ENCODE measurements at places on chromosomes 4 and X. TPM values are rescaled to one million over a fixed set of nuclear protein-coding genes. Genes with fewer than 3 reads are reported as not detected.

DNA sequence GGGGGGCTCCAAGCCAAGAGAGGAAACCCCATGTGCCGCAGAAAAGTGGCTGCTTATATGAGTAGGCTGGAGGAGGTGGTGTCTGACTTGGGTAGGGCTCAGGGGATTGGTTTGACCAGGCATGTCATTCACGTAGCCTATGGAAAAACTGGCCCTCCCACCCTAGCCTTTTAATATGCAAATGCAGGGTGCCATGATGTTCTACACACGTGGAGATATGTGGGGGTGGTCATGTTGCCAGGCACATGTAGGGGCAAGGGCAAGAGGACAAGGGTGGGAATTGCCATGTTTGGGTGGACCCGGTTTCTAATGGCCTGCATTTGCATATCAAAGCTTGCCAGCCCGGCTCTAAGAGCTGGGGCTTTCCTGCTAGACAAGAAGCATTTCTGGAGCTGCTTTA, 86.9 kb upstream of the SHISA3 start:
- DNase-seq: no peak

- no peak for DNase-seq
Observed at GRCh38 chr4:8282134-8282641, 12.6 kb downstream of the HTRA3 start.

DNA sequence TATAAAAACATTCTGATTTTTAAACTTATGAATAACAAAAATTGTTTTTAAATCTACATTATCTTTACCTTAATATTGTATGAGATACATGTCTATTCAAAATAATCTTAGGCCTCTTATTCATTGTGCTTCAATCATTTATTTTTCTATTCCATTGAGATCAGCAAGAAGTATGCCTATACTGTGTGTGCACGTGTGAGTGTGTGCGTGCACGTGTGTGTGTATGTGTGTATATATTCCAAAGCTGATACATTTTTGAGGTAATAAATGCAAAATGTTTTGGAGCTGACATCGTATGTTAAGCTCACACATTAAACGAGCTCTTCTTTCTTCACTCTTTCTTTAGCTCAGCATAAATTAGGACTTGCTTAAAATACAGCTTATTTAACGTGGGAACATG, 1701.2 kb upstream of the PCDH10 start:
- no peak for DNase-seq

GRCh38 chr4:108590776-108591175, 29.6 kb upstream of the RPL34 start:
- DNase-seq: no peak

GRCh38 chr4:80252427-80252826, 14.0 kb upstream of the FGF5 start:
- DNase-seq: no peak

Gene CYBB
- 41.7 TPM for total RNA-seq

All from thymus (tissue), 14 donors.